GM03348 (cell line): ENCODE measurements at places on chromosomes 4 and X.
A peak's percentile ranks its signal among the peaks of the same experiment; 100 is the strongest.

GRCh38 chrX:1763294-1763693 lies 148.4 kb downstream of the ASMT start:
- no peak for DNase-seq

DNA sequence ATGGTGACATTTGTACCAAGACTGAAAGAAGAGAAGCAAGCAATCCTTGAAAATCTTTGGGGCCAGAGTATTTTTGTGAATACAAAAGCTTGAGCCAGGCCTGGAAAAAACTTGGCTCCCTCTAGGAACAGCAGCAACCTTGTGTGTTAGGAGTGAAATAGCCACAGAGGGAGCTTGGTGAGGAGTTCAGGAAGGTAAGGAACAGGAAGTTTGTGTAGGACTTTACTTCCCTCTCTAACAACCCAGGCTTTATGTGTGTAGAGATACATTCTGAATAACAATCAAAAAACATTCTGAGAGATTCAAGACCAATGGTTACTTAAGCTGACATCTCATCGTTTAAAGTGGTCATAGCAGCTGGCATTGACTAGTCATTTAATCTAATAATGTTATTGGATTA lies 668.5 kb downstream of the PCDH18 start:
- no peak for DNase-seq

GRCh38 chr4:99447079-99447478 lies 11.9 kb upstream of the ADH7 start:
- DNase-seq = peak; percentile 37

DNA sequence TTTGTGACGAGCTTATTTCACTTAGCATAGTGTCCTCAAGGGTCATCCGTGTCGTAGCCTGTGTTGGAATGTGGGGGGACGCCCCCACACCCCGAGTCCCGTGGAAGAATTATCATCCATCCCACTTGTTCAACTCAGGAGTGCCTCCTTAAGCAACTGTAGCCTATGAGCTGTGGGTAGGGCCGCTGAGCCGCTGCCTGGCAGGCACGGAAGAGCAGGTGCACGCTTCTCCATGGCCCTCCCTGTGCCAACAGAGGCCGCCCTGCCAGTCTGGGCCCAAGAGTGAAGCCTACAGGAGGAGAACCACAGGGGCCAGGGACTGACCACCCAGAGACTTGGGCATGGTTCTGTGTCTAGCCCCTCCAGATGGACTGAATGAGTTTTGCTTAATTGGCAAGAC lies 2.3 kb upstream of the RGS12 start:
- no peak for DNase-seq

DNA sequence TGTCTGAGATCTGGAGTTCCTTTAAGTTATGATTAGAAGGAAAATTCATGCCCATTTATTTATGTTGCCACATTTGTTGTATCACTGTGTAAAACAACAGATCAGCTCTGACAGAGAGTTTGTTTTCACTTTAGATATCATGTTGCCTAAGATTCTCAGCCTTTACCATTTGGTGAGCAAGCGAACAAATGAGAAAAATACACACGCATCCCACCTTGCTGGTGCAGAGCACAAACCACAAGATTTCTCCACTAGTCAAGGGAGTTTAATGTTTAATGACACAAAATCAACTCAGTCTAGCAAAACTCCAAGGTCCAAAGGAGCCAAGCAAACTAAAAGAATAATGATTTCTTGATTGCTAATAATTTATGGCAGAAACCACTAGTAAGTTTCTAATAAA lies 27.7 kb downstream of the FGF5 start:
- DNase-seq = no peak

DNA sequence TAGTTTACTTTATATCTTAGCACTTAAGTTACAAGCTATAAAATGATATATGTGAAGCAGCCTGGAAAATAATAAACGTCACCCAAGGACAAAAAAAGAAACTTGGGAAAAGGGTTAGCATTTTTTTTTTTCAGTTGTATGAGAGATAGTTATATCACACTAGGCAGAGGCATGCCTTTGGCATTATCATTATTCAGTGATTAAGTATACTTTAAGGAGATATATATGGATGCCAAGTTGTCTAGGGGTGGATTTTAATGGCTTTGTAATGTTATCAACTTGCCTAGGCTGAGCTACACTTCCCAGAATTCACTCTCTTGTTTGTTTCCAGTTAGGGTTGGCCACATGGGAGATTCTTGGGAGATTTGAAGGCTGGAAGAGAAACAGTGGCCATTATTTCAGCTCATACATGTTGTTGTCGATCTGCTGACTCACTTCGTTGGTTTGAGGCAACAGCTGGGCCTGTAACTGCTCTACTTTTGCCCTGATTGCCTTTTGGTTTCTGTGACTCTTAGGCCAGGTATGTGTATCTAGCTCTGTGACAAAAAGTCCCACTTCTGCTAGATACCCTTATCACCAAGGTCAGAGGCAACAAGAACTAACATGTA lies 11.5 kb upstream of the SRPX start:
- no peak for DNase-seq

DNA sequence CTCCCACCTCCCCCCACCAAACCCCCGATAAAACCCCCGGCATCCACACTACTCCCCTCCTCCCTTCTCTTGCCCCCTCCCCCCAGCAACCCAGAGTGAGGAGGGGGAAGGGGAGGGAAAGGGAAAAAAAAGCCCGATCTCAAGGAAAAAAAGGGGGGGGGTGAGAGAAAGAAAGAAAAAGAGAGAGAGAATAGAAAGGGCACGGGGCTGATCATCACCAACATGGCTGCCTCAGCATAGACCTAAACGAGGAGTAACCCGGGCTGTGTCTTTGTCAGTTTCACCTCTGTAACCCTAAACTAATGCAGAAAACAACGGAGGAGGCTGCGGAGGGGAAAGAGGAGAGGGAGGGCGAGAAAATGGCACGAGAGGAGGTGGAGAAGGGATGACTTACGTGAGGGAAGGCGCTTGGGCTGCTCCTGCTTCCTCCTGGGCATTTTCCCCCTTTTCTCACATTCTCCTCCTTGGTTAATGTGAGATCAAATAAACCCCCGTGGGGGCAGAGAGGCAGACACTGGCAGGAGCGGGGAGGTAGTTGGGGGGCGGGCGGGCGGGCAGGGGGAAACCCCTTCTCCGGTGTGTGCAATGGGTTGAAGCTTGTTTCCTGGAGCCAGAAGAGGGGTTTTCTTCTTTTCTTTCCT lies 532 bp downstream of the ZNF827 start:
- DNase-seq = peak; percentile 53

GRCh38 chr4:174517502-174518445 lies 4.5 kb downstream of the HPGD start:
- DNase-seq = no peak

- DNase-seq = peak; percentile 74
These were observed 69.8 kb downstream of the SHROOM3 start for GRCh38 chr4:76504613-76505465.

DNA sequence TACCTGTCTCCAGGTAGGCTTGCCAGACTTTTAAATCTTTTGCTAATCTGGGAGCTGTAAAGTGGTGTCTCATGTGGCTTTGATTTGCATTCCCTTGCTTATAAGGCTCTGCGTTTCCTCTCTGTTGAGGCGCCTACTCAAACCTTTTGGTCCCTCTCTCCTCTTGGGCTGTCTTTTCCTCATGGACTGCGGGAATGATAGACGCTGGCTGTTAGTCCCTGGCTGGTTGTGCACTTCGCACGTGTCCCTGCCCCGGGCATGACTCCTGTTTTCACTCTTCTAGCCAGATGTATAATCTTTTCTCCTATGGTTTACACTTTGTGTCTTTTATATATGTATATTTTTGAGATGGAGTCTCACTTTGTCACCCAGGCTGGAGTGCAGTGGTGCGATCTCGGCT lies 39.7 kb downstream of the RGS12 start:
- no peak for DNase-seq

DNA sequence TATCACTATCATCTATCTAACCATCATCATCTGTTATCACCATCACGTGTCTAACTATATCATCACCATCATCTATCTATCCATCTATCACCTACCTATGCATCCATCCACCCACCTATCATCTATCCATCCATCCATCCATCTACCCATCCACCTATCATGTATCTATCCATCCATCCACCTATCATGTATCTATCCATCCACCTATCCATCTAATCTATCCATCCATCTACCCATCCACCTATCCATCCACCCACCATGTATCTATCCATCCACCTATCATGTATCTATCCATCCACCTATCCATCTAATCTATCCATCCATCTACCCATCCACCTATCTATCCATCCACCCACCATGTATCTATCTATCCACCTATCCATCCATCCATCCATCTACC lies 316.7 kb downstream of the DHRSX start:
- DNase-seq = no peak
